ENCODE measurements at places on chromosomes 3 and 15.

DNA sequence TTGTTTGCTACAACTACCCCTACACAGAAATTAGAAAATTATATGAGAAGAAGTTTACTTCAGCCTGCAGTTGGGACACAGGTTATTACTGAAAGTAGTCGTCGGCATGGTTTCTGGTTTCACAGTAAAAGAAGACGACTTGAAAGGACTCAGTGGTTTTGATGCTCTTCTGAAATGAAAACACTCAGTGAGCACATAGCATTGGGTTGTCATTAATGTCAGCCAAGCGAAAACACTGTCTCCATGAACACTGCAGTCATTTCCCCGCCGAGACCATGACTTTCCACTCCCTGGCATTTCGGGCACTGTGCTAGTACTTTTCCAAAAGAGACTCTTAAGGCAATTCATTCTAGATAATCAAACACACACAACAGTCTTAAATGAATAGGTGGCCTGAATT is 69.2 kb upstream of the ICE2 start:
- no peak for DNase-seq

GRCh38 chr15:95105229-95105628 is 873.9 kb downstream of the MCTP2 start:
- DNase-seq: no peak

DNA sequence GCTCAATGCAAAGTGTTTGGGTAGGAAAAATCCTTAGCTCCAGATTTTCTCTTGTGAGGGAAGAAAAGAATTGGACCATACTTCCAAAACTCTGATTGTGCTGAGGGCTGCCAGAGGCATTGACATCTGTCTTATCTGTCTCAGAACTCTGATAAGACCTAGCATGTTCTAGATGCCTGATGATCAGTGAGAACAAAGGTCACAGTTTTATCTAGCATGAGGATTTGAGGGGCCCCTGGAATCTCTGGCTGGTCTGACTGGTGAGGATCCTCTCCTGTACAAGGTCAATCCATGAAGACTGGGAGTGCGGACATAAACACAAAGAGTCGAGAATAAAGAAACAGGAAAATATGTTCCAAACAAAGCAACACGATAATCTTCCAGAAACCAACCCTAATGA is 40.1 kb downstream of the GPR149 start:
- no peak for DNase-seq

GRCh38 chr3:125395091-125395490 is 20.0 kb upstream of the ZNF148 start:
- no peak for DNase-seq

- peak; percentile 16 for DNase-seq
Measured at GRCh38 chr3:170469151-170470062, 50.7 kb downstream of the CLDN11 start.

DNA sequence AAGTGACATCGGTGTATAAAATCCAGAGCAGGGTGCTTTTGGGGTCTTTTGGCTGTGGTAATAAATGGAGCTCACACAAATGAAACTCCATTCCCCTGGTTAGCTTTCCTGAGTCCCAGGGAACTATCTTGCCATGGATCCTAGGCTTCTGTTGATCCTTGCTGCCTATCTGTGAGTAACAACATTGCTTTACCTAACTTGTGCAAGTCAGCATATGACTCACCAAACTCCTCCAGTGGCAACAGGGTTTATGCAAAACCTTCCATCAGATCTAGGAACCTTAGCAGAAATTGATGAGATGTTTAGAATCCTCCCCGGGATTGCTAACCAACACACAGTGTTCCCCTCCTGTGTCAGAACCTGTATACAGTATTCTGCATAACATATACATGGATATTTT is 105.4 kb downstream of the SCAPER start:
- DNase-seq: no peak

DNA sequence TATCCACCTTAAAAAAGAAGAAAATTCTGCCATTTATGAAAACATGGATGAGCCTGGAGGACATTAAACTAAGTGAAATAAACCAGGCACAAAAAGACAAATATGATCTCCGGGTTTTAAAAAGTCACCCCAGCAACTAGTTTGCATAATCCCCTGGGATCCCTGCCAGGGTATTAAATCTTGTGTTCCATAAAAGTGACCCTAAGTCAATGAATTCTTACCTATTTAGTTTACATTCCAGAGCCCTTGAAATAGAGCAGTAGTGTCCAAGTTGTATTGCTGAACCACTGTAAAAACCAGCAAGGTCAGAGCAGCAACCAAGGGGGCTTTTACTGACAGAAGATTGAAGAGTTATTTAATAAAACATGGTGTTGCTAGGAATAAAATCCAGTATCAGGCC is 716.8 kb upstream of the BCHE start:
- DNase-seq: no peak

GRCh38 chr3:57164657-57165573 is at the start of gene IL17RD:
Gene IL17RD (minus strand): TSS chr3:57165353. CDS start chr3:57165286, 67 bp downstream.
- DNase-seq: peak; percentile 65

GRCh38 chr15:43253431-43254403 is 13.0 kb downstream of the TGM5 start:
- DNase-seq: no peak

DNA sequence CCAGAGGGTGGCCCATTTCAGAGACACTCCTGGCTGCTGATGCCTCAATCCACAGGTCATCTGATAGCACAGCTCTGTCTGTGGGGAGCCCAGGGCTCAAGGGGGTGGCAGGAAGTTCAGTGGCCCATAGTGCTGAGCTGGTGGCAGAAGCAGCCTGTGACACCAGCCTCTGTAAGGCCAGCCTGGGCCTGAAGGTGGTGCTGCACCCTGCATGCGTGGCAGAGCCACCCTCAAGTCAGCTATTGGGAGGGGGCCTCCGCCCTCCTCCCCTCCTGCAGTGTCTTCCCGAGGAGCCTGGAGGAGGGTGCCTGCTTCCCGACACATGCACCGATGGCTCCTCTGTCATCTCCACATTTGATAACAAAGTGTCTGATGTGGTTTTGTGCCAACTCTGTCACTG is 3.0 kb downstream of the PLA1A start:
- DNase-seq: no peak

DNA sequence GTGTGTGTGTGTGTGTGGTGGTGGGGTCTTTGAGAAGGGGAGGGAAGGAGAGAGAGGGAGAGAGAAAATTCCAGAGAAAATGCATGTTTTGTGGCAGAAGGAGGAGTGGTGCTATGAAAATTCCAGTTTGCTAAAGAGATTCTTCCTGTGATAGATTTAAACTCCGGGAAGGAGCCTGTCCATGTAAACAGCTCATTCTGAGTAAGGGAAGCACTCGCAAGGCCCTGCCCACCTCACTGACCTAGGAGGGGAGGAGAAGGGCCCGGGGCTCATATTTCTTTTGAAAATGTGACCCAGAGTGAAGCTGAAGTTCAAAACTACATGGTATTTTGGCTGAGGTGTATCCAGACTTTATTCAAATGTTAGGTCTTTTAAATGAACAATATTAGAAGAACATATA is 41.3 kb downstream of the ADAMTSL3 start:
- DNase-seq: no peak

DNA sequence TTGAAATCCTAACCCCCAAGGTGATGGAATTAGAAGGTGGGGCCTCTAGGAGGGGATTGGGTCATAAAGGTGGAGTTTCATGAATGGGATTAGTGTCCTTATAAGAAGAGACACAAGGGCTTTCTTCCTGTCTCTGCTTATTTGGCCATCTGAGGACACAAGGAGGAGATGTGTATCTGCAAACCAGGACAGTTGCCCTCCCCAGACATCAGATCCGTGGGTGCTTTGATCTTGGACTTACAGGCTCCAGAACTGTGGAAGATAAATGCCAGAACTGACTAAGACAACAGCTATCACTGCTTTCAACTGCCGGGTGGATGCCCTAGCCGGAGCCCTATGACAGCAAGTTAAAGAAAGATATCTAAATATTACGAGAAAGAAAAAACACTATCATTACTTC is 94.4 kb downstream of the CHRNA7 start:
- DNase-seq: no peak

- no peak for DNase-seq
Measured at GRCh38 chr15:59179717-59180116, 26.9 kb upstream of the LDHAL6B start.

GRCh38 chr3:156469456-156469855 is 85.5 kb downstream of the SSR3 start:
- no peak for DNase-seq

DNA sequence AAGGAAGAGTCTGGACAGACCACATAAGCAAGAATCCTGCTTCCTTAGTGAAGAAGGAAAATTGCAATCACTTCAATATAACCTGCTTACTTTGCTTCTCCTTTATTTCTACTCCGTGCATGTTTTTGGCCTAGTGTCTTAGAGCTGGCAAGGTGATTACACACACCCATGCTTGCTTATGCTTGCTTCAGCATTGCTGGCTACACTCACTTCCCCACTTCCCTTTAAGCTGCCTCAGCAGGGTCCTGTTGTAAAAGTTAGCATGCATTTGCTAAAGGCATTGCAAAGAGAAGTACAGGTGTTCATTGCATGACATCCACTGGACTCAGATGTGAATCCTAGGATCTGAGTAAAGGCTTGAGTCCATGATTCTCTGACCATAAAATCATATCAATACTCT is 47.5 kb upstream of the STT3B start:
- DNase-seq: no peak

DNA sequence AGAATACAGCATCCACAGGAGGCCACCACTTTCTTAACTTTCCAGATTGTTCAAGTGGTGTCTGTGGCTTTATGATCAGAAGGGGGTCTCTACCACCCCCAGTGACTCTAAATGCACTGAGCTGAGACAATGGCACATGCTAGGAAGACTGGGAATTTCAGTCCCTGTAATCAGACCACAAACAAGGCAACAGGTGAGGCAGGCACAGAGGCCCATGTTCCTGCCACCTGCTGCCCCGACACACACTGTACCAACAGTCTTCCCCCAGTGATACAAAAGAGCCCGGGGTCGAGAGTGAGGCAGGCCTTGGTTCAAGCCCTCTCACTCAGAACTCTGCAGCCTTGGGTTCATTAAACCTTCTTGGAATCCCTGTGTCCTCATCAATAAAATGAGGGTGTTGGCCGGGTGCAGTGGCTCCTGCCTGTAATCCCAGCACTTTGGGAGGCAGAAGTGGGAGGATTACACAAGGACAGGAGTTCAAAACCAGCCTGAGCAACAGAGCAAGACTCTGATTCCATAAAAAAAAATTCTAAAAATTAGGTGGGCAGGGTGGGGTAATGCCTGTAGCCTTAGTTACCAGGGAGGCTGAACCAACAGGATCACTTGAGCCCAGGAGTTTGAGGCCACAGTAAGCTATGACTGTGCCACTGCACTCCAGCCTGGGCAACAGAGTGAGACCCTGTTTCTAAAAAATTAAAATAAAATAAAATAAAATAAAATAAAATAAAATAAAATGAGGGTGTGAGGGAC is 55.8 kb downstream of the ADCY5 start:
- no peak for DNase-seq

DNA sequence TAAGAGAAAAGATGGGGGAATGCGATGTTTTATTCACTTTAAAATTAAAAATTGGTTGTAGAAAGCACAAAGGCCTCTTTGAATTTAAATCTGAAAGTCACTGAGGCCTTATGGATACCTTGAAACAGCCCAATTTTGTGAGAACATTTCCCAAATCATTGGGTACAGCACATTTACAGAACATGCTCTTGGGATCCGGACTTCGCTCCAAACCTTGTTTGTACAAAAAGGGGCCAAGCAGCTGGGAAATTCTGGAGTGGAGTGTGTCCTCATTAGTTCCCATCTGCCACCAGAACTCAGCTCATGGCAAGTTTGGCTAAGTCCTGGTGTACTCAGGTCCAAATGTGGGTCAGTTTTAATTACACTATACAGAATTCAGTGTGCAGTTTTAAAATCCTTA is 254.2 kb downstream of the ZBTB20 start:
- DNase-seq: no peak

- no peak for DNase-seq
Measured at GRCh38 chr15:98440917-98441316, 207.4 kb upstream of the IGF1R start.

DNA sequence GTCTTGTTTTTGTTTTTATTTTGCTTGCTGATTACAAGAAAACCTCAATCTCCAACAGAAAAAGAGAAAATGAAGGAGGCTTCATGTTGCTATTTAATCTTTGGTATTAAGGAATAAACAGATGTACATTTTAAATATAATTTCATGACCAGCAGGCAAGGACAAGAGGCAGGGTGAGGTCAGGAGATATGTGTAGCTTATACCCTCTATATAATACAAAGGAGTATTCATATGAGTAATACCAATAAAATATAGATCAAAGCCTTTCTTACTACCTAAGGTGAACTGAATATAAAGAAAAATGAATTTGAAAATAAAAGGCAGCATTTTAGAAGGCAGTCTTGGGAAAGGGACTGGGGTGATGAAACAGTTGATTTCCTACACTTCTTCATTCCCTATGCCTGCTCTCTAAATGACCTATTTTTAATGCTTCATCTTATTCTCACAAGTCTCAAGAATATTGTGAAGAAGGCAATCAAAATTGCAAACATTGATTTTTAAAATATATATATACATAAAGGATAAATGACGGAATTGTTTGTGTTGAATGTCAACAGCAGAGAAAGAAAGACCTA is 8.6 kb upstream of the CBLB start:
- no peak for DNase-seq
